ENCODE measurements at places on chromosomes 7 and 10.

- DNase-seq, result no peak
These were observed 158.0 kb downstream of the CDH23 start for GRCh38 chr10:71554671-71555070.

- no peak for DNase-seq
These were observed 11.7 kb downstream of the ORC5 start for GRCh38 chr7:104196161-104196560.

GRCh38 chr10:21083861-21084260 lies 186.8 kb upstream of the NEBL start:
- DNase-seq, result no peak

GRCh38 chr7:36315309-36315944 lies 74.2 kb upstream of the ANLN start:
- no peak for DNase-seq

GRCh38 chr7:99748846-99749579 lies 14.0 kb upstream of the CYP3A7 start:
- no peak for DNase-seq

DNA sequence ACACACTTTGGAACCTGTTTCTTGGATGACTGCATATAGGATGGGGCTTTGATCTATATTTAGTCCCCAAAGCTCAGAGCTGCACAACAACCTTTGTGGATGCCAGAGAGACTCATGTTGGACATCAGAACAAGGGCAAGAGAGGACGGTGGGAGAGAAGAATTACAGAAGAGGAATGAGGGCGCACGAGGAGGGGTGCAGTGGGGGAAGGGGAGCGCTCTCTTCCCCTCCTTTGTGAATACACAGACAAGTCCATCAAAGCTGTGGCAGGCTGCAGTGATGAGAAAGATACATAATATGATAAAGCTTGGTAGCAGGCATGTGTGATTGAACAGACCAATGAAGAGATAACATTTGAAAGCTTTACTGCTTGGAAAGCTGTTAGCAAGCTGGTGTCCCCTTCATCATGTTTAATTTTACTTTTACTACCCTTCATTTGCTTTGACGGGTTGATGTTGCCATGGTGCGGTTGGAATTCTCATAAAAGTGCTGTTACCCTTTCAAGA lies 857.8 kb downstream of the KCNMA1 start:
- no peak for DNase-seq

- DNase-seq, result no peak
These were observed 47.8 kb downstream of the COBL start for GRCh38 chr7:51268859-51269258.

- DNase-seq, result peak; percentile 78
These were observed 80.8 kb upstream of the PLXNA4 start for GRCh38 chr7:132656846-132657776.

DNA sequence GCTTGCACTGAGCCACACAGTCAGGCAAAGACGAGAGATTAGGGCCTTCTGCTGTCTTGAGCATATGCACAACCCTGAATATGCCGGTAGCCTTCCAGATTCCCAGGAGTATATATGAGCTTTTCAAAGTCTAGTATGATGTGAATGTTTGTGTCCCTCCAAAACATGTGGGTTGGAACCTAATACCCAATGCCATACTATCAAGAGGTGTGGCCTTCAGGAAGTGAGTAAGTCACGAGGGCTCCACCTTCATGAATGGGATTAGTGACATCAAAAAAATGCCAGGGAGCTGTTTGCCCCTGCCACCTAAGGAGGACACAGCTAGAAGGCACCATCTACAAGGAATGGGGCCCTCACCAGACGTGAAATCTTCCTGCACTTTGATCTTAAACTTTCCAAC lies 105.2 kb downstream of the CH25H start:
- no peak for DNase-seq

GRCh38 chr10:46541017-46541661 lies 15.3 kb downstream of the GPRIN2 start:
- DNase-seq, result no peak

GRCh38 chr7:47454069-47454973 lies 127.6 kb downstream of the TNS3 start:
- DNase-seq, result no peak

GRCh38 chr7:85474234-85474633 lies 287.4 kb upstream of the SEMA3D start:
- DNase-seq, result no peak

DNA sequence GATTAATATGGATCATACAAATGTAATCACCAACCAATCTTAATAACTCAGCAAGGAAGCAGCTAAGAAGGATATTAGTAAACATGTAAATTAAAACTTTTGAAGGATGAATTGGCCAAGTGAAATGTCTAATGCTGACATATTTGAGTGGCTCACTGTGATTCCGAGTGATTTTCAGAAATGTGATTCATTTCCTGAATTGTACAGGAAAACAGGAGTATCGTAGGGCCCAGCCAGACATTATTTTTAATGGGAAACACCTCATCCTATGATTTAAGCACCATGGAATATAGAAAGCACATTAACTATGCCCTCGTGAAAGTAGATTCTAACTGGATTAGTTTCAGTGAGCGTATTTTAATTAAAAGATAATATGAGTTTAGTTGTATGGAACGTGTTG lies 82.3 kb downstream of the LHFPL3 start:
- DNase-seq, result no peak

- DNase-seq, result no peak
These were observed 67.0 kb downstream of the SYPL1 start for GRCh38 chr7:106045139-106045538.

DNA sequence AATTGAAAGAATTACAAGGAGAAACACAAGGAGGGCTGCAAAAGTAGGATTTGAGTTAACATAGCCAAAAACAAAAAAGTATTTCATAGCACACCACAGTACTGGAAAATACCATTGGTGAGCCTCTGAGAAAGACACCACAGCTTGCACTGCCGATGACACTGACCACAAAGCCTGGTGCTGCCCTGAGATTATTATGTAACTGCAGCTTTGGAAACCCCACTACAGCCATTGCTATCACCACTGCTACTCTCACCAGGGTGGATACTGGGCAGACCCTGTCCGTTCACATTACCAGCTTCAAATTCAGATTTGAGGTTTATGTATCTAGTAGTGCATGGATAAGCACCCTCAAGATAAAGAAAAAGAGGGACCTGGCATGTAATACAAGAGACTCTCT lies 1246.7 kb upstream of the SORCS1 start:
- no peak for DNase-seq

- DNase-seq, result no peak
These were observed 1.4 kb downstream of the HPSE2 start for GRCh38 chr10:99234041-99234790.

- no peak for DNase-seq
These were observed 216.3 kb upstream of the NRP1 start for GRCh38 chr10:33550811-33551210.

GRCh38 chr7:64494912-64495461 lies 67.9 kb downstream of the ZNF680 start:
- no peak for DNase-seq

GRCh38 chr10:4137299-4137698 lies 352.3 kb upstream of the KLF6 start:
- no peak for DNase-seq

- DNase-seq, result no peak
These were observed 19.4 kb downstream of the AKR1C2 start for GRCh38 chr10:4984223-4984622.

DNA sequence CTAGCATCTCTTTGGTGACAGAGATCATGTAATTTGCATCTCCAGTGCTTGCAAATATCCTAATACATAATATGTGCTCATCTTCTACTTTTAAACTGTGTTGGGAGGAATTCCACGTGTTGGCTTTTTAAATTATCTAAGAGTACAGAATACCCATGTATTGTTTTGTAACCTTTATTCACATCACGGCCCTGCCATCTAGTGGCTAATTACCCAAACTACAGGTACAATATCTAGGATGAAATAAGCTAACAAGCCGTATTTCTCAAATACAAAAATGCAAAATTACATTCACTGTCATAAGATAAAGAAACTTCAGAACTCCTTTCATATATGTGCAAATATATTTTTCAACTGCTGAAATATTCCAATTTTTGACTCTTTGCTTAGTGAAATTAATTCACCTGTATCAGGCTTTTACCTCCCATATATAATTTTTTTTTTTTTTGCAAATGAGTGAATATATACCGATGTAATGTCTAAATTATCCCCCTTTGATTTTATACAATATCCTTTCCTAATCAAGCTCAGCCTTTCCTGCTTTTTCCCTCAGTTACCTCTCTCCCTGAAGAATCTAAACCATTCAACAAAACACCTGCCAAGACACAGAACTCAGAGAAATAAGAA lies 30.3 kb upstream of the LSM8 start:
- no peak for DNase-seq

GRCh38 chr10:16847644-16848043 lies 30.4 kb upstream of the RSU1 start:
- no peak for DNase-seq

- no peak for DNase-seq
These were observed 134.6 kb downstream of the TEX36 start for GRCh38 chr10:125548356-125548755.

DNA sequence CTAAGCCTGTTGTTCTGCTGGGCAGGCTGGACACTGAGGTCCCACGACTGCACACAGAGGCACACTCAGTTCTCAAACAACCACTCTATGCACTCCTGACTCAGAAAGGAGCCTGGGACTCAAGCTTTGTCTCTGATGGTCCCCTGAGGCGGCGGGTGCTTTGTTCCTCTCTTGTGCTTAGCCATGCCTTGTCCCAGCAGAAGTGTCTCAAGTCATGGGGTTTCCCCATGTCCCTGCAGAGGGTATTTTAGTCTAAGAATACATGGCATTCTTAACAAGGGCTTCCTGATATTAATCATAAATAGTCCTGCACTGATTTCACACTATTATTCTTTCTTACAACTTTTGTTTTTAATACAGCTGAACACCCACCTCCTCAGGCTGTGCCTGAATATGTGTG lies 72.5 kb downstream of the CXCL12 start:
- no peak for DNase-seq

- no peak for DNase-seq
These were observed 131.1 kb downstream of the LRRC4 start for GRCh38 chr7:127900141-127900540.

GRCh38 chr7:51255036-51255435 lies 61.6 kb downstream of the COBL start:
- DNase-seq, result no peak

DNA sequence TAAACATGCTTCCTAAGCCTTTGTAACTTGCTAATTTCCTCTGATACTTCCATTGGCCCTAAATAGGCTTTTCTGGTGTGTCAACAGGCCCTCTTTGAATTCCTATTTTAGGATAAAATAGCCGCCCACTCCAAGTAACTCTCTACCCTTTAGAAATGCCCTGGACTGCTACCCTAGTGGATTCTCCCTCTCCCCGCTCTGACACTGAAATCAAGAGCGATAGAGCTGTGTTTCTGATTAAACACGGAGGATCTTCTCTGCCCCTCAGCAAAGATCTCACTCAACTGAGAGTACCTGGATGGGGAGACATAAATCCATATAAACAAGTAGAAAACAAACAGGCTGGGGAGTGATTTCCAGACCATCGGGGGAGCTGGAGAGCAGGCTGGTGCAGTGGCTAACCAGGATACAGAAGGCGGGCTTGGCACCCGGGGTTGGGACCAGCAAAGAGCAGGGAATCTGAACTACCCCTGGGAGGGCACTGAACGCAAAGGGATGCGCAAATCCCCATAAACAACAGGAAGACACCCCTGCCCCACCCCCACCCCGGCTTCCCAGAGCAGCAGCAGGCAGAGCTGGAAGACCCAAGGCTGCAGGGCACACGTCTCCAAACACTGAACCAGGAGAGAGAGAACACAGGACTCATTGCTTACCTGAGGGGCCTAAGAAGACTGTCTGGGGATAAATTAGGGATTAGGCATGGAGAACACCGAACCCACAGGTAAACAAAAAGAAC lies 2.5 kb downstream of the ASB13 start:
- no peak for DNase-seq

- no peak for DNase-seq
These were observed 21.1 kb upstream of the PFKP start for GRCh38 chr10:3046210-3046779.

DNA sequence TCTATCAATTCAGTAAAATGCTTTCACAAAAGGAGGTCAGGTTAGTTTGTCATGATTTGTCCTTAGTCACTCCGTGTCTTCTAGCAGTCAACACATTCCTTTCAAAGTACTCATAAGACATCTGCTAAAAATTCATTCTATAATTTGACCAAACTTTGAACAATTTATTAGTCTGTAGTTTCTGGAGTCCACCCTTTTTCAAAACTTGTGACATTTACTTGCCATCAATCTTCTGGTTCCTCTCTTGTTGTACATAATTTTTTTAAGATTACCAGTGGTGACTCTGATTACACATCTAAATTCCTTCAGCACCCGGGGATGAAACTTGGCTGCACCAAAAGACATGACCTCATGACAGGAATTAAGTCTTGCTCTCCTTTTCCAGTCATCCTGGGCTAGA lies 130.1 kb downstream of the NEBL start:
- DNase-seq, result no peak

DNA sequence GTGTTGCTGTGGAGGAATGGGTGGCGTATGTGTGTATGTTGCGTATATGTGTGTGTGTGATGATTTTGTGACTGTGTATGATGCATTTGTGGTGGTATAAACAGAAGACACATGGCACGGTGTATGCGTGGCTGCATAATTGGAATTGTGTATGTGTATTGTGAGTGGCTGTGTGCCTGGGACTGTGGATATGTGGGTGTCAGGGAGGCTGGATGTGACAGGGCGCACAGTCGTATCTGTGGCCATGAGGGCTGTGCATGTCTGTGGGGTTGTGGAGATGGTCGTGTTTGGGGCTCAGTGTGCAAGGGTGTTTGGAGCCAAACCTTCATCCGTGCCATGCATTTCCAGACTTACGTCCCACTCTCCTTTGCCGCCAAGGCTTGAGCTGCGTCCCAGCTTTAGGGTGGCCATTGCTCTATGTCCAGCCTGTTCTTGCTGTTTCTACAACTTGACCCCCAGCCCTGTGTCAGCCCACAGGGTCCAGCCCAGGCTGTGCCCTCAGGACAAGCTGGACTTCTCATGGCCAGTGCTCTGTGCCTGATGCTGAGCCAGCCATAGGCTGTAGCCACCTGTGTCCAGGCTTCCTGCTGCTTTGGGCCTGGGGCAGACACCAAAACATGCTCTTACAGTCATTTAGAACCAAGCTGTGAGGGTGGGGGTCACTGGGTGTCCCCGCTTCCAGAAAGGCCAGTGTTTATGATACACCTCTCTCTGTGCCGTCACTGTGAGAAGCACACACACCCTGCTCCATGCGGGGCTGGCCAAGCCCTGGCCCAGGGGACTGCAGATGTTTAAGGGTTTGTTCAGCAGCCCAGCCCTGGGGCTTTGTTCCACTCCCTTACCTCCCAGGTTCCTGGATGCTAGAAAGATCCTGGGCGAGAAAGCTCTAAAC lies 127.6 kb downstream of the NEURL1 start:
- no peak for DNase-seq

GRCh38 chr7:30116771-30117170 lies 18.0 kb upstream of the MTURN start:
- no peak for DNase-seq

GRCh38 chr10:26621889-26622711 lies 75.4 kb upstream of the PDSS1 start:
- no peak for DNase-seq

GRCh38 chr7:118288098-118288497 lies 63.6 kb downstream of the ANKRD7 start:
- no peak for DNase-seq

GRCh38 chr7:30479202-30480120 lies 877 bp upstream of the NOD1 start:
- DNase-seq, result no peak

- no peak for DNase-seq
These were observed 4.1 kb downstream of the MARVELD1 start for GRCh38 chr10:97717627-97718026.

- no peak for DNase-seq
These were observed 10.4 kb upstream of the SP8 start for GRCh38 chr7:20797042-20797461.

Data from DMS79 (cell line).